ENCODE measurements at places on chromosomes 5 and 9. TPM values are rescaled to one million over a fixed set of nuclear protein-coding genes. Genes with fewer than 3 reads are reported as not detected.

Gene PRDM9
- total RNA-seq: not detected

DNA sequence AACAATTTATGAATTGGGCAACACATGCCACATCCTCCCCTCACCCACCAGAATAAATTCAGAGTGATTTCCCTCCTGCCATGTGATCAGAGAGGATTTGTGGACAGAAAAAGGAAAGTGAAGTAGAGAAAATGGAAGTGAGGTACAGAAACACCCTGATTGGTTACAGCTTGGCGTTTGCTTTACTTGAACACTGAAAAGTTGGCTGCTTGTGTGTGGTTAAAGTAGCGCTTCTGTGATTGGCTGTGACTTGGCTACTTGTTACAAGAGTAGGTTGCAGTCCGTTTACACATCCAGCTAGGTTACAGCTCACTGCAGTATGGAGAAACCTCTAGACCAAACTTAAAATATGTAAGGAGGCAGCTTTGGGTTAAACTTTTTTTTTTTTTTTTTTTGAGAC, 205.2 kb upstream of the ZNF608 start:
- DNase-seq: no peak

- DNase-seq: no peak
Measured at GRCh38 chr5:174947548-174947947, 223.2 kb downstream of the MSX2 start.

- DNase-seq: peak; percentile 79
Measured at GRCh38 chr9:131394464-131395156, 724 bp downstream of the PRRC2B start.

GRCh38 chr9:88571419-88571818, 36.4 kb downstream of the NXNL2 start:
- peak; percentile 23 for DNase-seq
